ENCODE measurements at places on chromosomes 2 and 18.

- no peak for DNase-seq
Measured at GRCh38 chr2:85061896-85062295, 71.3 kb upstream of the TCF7L1 start.

DNA sequence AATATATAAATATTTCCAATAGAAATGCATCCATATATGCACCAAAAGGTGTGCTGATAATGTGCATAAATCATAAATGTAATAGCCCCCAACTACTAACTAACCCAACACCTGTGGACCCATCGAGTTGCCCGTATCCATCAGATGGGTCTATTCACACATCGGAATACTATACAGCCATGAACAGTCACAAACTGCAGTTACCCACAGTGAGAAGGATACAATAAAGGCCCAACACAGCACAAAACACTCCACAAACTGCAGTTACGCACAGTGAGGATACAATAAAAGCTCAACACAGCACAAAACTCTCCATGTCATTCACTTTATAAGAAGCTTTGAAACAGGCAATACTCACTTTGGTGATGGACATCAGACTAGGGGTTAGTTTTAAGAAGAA, 145.3 kb upstream of the OTOS start:
- no peak for DNase-seq

- no peak for DNase-seq
Measured at GRCh38 chr18:77055429-77056300, 76.9 kb downstream of the MBP start.

- DNase-seq, result no peak
Measured at GRCh38 chr2:197259470-197259999, 51.0 kb downstream of the ANKRD44 start.

GRCh38 chr2:172214252-172214651, 111.6 kb upstream of the DLX2 start:
- no peak for DNase-seq

DNA sequence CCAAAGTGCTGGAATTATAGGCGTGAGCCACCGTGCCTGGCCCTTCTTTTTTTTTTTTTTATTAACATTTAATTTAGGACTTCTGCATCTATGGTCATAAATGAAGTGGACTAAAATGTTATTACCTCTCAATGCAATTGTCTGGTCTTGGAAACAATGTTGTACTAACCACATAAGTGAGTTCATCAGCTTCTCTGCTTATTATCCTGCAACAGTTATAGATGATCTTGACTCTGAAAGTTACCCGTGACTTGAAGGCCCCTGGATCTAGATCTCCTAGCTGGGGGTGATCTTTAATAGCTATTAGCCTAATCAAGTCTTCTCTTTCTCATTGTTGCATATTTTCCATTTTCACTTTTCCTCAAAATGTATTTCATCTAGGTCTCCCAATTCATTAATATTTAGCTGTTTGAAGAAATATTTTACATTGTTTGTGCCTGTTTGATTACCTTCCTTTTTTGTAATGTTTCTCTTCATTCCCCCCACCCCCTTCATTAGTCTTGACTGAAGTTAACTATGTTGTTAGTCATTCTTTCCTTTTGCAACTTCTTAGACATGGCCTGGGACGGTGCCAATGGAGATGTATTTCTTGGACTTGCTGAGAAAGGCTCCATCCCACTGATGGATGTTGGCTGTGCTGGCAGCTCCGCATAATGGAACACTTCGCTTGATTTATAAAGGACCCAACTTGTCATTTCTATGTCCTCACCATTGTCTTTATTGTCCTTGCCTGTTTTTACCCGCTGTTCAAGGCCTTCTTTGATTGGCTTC, 141.6 kb upstream of the RIOK3 start:
- no peak for DNase-seq

DNA sequence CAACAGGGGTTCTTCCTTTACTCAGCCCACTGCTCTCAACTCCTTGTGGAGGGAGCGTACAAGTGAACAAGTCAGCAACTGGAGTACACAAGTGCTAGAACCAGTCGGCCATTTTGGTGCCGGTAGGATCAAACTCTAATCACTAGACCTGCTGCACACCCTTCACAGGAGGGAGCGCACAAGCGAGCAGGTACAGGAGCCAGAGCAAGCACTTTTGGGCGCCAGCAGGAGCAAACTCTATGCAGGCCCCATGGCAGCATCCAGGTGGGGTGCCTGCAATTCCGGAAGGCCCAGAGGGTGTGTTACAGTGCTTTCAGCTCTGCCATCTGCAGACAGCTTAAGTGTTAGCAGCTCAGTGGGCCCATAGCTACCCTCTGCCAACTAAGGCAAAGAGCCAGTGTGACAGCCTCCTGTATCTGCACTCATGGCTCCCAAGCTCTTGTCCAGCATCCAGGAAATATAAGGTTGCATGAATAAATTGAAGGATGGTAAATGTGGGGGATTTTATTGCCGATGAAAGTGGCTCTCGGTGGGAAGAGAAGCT, 426.1 kb downstream of the DCC start:
- no peak for DNase-seq

- no peak for DNase-seq
Measured at GRCh38 chr18:57677262-57678211, 55.9 kb upstream of the NARS1 start.

DNA sequence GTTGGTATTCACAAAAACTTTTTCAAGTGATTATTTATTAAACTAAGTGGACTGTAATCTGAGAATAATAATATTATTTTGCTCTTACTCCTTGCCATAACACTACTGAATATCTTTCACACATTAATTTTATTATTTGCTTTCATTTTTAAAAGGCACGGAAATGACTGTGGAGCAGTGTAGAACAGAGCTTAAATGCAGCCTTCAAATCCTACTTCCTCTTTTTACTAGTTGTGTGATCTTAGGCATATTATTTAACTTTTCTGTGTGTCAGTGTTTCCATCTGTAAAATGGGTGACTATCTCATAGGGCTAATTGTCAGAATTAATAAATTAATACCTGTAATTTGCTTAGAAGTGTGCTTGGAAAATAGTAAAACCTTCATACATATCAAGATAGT, 55.5 kb upstream of the SLC8A1 start:
- DNase-seq, result no peak

DNA sequence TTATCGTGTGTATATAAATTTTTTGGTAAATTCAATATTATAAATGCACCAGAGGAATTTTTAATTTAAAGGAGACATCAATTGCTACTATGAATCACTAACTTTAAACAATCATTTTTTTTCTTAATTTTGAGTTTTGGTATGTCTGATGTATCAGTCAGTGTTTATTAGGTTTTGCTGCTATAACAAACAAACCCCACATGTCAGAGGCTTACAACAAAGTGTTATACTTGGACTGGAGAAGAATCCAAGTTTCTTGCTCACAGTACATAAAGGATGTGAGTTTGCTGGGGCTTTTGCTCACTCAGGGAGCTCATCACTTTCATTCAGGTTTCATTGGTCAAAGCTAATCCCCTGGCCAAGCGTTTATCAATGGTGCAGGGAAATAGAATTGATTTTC, 81.8 kb downstream of the VWC2L start:
- DNase-seq, result no peak

- DNase-seq, result no peak
Measured at GRCh38 chr2:85156153-85156552, 23.0 kb downstream of the TCF7L1 start.

DNA sequence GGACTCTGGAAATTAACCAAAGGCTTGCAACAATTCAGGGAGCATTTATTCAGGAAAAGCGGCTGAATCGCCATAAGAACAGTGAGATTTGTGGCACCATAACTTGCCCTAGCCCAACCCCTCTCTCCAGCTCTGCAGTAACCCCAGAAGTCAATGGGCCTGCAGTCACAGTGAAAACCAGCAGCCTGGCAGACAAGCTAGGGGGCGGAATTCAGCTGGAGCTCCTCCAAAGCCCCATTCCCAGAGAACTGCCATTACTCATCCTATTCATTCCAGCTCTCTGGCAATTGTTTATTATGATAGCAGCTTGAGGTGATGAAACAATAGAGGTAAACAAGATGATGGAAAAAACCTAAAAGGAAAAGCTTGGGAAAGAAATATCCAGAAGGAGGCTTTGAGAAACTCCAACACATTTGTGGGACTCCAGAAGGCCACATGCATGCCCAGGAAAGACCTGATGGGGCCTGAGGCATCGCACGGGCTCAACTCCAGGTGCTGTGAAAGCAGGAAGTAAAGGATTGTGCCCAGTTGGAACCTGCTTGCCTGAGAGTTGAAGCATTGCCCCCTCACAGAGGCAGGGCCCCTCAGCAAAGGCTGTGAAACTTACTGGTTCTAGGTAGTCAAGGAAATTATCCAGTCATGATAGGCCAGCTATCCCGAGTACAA, 126.7 kb downstream of the TWIST2 start:
- DNase-seq, result no peak

DNA sequence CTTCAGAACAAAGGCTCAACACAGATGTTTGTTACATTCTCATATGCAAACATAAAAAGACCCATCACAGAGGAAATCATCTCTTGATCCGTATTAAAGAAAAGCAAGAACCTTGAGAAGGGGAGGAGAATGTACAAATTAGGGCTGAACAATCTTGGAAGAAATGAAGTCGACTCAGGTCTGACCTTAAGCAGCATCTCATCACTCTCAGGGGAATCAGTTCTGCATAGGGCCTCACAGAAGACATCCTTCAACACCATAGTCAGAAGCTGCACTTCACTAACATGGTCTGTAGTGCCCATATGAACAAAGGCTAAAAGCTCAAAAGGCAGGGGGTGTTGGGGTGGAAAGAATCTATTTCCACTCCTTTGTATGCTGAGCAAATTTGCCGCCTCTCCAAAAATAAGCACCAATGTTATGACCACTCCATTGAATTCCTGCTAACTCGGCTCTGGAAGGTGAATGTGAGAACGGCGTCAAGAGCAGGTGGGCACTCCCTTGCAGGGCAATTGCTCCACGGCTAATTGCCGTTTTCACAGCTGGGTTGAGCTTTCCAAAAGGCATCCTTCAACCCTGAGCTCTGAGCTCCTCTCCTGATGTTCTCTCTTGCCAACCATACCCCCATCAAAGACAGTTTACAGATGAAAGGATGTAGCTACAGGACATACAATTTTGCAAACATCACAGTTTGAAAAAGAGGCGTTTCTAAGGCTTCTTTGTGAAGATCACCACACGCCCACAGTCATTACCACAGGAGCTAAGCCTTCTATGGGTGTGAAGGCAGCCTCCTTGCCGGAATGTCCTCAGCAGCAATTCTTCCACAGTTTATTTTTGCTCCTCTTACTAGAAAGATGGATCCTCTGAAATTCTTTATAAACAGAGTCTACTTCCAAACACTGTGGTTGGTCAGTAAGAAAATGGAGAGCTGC, 10.0 kb downstream of the KLF7 start:
- DNase-seq, result no peak

DNA sequence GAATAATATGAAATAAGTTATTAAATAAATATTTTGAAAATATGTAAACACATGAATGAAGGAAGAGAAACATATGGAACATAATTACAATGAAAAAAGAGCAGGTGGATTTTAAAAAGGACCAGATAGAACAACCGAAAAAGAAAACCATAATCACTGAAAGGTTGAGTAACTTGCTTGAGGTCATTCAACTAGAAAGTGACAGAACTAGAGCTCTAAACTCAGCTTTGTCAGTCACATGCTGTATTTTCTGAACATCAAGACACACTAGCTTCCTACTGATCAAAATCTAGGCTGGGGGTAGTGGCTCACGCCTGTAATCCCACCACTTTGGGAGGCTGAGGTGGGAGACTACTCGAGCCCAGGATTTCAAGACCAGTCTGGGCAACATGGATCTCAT, 30.0 kb upstream of the ITGAV start:
- DNase-seq, result no peak

DNA sequence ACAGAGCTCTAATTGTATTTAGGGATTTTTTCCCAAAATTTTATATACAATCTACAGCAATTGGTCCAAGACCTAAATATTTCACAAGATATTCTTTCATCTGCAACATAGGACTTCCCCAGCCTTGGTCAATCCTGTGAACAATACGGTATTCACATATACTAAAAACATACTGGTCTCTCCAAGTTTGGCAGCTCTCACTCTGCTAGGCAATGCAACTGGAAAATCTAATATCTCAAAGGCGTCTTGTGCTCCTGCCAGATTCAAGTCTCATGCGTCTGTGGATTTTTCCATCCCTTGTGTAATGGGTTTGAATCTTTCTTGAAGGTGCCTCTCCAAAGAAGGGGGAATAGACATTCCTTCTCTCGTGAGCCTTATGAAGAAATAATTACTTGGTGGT, 27.4 kb upstream of the MBOAT2 start:
- no peak for DNase-seq

DNA sequence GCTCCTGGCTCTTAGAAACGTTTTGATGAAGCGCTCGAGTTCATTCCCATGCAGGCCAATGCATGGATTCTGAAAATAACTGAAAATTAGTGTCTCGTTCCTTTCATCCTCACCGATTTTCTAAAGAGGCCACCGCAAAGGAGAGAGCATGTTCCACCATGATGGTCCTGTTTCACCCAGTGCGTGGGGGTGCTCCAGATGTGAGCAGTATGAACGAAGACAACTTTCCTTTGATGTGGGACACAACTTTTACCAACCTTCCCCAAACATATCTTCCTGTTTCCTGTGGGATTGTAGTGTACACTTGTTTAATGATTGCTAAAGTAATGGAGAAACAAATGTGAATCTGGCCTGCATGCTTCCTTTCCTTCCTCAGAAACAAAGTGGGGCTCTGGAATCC, 114.5 kb downstream of the PRPF40A start:
- DNase-seq, result no peak

DNA sequence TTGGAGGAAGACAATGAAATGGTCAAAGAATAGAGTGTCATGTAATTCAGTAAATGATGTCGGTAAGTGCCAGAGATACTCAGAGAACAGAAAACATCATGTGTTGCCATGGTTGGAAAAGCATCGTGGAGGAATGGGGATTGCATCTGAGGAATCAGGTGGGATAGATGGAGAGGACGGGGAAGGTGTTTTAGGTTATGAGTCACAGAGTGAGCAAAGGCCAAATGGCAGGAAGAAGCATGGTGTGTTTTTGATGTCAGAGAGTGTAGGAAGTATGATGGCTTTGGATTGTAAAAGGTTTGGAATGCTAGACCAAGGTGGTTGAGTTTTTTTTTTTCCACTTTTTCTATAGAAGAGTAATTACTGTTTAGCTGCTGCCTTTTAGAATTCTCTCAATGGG, 27.5 kb upstream of the CD28 start:
- no peak for DNase-seq

DNA sequence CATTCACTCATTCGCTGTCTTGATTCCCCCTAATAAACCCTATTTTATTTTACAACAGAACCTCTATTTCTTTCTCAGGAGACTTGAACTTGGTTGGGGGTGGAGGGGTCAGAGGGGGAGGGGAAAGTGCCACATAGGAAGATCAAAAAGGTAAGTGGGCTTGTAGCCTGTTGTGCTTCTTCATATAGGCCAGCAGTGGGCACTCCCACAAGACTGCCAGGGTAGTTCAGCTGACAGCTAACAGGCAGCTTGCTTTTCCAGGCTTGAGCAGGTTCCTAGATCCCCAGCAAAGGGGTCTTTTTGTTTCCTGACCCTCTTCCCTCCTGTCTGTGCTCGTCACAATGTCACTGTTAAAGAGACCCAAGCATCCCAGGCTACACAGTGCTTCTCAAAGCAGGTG, 829 bp upstream of the KIAA2012 start:
- DNase-seq, result no peak

- no peak for DNase-seq
Measured at GRCh38 chr2:167103757-167104133, 215.5 kb downstream of the XIRP2 start.

- DNase-seq, result no peak
Measured at GRCh38 chr2:40480073-40480472, 28.2 kb upstream of the SLC8A1 start.
